ENCODE measurements at places on chromosomes 11 and 22.

DNA sequence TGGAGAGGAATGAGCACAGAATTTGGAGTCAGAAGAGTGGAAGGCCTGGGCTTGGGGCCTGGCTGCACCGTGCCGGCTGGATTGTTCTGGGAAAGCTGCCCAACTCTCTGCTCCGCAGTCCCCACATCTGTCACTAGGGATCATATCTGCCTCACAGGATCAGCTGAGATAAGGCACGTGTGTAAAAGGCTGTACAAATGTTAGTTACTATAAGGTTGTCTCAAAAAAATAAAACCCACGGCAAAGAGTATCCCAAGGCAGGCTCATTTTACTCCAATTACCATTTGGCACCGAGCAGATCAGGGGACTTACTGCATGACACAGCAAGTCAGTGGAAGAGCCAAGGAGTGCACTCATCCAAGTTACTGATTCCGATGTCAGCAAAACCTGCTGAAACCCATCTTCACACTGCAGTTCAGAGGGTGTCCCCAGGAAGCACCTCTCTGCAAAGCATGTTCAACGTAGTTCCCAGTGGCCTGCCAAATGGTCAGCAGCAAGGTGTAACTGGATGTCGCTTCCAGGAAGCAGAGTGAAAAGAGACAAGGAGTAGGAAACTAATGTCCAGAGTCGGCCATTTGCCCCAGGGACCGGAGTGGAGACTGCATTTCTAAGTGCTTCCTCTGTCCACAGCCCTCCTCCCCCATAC lies 18.1 kb upstream of the MRTFA start:
- no peak for DNase-seq

- DNase-seq: no peak
Observed at GRCh38 chr22:23203452-23204124, 23.3 kb downstream of the BCR start.

- DNase-seq: peak; percentile 48
Observed at GRCh38 chr22:41831383-41831782, 1.5 kb upstream of the SREBF2 start.

DNA sequence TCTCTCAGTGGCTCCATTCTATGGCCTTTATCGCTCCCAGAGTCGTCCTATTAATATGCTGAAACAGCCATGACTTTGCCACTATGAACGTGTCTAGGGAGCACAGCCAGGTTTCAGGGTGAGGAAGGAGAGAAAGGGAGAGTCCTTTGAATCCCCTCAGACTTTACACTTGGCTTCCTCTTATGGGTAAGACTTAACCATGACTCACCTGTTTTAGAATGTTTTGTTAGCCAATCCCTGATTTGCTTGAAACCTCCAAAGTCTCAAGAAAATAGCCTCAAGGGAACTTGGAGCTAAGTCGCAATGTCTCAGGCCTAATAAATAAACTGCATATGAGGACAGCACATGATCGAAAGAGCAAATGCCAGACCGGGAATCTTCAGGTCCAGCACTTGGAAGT lies 131.2 kb upstream of the RCN1 start:
- no peak for DNase-seq

DNA sequence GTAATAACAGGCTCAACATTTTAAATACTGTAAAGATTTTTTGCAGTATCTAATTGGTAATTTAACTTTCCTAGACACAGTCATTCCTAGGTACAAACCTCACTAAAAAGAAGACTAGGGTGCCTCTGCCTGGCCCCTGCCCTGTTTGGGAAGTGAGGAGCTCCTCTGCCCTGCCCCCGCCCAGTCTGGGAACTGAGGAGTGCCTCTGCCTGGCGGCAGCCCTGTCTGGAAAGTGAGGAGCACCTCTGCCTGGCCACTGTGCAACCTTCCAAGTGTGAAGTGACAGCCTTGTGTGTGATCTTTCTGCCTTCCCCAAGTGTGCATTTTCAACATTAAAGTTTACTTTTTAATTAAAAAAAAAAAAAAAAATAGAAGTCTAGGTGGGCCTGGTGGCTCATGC lies 4.2 kb downstream of the CHORDC1 start:
- DNase-seq: no peak

- DNase-seq: peak; percentile 52
Observed at GRCh38 chr22:32200752-32201151, 4.1 kb downstream of the RFPL2 start.

DNA sequence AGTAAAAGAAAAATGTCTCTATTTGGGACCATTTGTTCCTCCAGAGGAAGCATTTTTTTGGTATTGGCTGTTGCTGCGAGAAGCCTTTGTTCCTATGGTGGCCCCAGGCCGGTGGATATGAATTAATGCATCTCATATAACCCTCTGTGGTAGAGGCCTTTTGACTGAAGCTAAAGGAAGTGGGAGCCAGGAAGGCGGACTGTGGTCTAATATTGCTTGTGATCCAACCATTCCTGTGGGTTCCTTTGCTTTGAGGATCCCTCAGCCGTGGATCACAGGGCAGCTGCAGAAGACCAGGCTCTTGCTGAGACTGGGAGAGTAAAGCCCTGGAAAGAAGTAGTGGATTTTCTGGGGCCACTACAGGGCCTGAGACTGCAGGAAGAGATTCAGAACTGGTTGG lies 68.3 kb upstream of the NAV2 start:
- DNase-seq: no peak

GRCh38 chr22:41260871-41261270 lies 20.1 kb upstream of the CHADL start:
- DNase-seq: no peak

- DNase-seq: no peak
Observed at GRCh38 chr22:49799431-49800075, 28.1 kb downstream of the BRD1 start.

DNA sequence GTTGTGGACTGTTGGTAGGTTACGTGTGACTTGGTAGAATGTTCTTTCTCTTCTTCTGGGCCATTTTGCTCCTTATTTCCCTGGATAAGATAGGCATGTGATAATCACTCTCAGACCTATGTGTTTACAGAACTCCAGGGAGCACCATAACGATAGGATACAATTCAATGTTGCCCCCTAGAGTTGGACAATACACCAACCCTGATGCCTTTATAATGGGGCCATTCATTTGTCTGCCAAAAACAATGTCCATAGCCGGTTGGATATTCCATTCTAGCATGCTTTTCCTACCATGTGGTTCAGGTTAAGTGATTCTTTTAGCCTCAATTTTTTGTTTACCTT lies 60.5 kb downstream of the APIP start:
- no peak for DNase-seq

- DNase-seq: no peak
Observed at GRCh38 chr22:27420817-27421361, 380.7 kb downstream of the MN1 start.

GRCh38 chr22:24010018-24010391 lies 1.1 kb upstream of the CABIN1 start:
- no peak for DNase-seq

GRCh38 chr22:22552630-22553029 lies 6.4 kb downstream of the PRAME start:
- DNase-seq: no peak

GRCh38 chr11:21602699-21603098 lies 590.2 kb upstream of the ANO5 start:
- no peak for DNase-seq

- no peak for DNase-seq
Observed at GRCh38 chr11:31243706-31244105, 125.8 kb downstream of the DCDC1 start.

- no peak for DNase-seq
Observed at GRCh38 chr22:28627791-28628190, 51.8 kb downstream of the TTC28 start.

DNA sequence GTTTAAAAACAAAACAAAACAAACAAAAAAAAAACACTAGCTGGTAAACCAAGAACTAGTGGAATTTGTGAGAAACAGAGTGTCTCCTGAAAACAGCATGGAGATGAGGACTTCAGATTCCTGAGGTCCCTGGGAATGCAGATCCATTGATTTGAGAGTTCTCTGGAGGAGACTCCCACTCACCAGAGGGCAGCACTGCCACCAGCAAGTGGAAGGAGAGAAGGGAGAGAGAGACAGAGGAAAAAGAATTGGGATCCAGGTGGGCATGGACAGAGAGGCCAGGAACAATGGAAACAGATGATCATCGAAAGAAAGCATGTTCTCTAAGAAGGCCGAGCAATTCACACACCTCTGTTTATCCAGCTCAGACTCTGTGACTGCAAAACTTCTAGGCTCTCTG lies 31.8 kb downstream of the ETS1 start:
- no peak for DNase-seq

GRCh38 chr11:117852309-117852708 lies 24.1 kb downstream of the FXYD6 start:
- no peak for DNase-seq

GRCh38 chr11:112017538-112017937 lies 7.7 kb upstream of the DLAT start:
- no peak for DNase-seq

GRCh38 chr22:22771696-22772377 lies 115.8 kb upstream of the IGLL5 start:
- DNase-seq: no peak

GRCh38 chr11:119077839-119078238 lies 6.8 kb upstream of the HMBS start:
- DNase-seq: no peak

- no peak for DNase-seq
Observed at GRCh38 chr11:10288881-10289764, 4.9 kb downstream of the SBF2 start.

GRCh38 chr11:79329561-79329960 lies 111.3 kb downstream of the TENM4 start:
- DNase-seq: no peak

DNA sequence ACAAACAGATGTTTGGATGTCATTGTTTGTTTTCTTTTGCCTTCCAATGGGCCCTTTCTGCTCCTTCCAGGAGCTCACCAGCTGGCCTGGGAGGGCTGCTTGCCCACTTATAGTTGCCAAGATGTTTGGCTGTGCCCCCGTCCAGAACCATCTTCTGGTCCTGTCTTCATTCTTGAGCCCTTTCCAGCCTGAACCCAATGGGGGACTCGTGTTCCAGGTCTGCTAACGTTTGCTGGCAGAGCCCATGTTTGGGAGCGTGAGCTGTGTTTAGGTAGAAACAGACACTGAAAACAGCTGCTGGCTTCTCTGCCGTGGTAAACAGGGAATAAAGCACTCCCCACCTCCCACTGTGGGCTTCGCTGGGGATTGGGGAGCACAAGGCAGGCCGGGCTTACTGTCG lies 83.2 kb upstream of the SYT13 start:
- DNase-seq: no peak

DNA sequence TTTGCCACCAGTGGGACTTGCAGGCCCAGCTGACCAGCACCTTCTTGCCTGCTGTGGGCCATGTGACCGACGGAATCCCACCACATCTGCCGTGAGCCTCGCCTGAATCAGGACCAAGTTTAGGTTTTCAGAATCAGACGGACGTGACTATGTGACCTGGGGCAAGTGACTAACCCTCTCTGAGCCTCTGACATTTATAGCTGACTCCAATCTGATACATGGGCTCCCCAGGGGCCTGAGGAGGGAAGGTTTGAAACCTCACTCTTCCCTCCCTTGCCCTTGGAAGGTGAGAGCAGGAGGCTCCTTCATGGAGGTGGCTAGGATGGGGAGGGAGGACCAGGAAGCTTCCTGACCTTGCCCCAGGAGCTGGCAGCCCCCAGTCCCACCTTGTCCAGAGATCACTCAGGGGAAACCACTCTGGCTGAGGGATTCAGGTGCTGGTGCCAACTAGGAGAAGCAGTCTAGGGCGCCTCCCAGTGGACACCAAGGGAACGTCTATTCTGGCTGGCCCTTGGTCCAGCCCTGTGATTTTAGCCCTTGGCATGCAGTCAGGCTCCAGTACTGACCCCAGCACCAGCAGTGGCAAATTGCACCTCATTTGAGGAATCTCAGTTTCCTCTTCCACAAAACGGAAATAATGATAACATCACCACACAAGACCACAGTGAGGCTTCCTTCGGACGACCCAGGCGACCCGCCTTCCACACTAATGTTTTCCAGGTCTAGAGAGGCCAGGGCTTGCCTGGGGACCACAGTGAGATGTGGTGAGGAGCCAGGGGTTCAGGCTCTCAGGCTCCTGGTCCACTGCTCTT lies 47.2 kb upstream of the SYT7 start:
- peak; percentile 18 for DNase-seq

DNA sequence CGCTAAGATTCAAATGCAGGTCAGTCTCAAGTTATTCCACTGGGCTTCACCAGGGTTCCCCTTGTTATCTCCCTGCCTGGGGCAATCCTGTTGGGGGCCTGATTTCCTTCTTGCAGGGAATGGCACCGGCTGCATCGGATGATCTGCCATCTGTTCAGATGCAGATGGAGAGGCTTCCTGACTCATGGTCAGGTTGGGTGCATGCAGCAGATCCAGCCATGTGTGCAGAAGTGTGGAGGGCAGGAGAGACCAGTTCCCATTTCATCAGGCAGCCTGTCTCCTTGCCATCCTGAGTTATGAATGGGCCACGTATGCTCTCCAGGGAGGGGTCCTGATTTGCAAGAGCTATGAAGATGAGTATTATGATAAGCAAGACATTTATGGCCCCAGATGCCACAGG lies 161.2 kb upstream of the PLET1 start:
- DNase-seq: no peak

GRCh38 chr11:66851698-66852465 lies 5.0 kb upstream of the LRFN4 start:
- DNase-seq: no peak

DNA sequence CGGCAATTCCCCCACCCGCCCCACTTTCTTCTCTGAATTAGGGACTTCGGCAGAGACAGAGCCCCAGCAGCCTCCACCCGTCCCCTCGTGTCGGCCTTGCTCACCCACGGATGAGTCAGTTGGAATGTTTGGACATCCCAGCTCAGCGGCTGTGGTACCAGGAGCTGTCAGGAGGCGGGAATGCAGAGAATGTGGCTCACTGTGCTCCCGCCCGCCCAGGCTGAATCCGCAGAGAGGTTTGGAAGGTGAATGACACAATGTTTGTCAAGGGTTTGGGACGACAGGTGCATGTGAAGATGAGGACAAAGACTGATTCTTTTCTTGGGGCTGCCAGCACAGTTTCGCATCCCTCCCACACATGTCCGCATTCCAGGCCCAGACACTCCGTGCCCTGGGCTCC lies 39.6 kb downstream of the LIF start:
- no peak for DNase-seq
